Cardiac septum (tissue), 1 donor: ENCODE measurements at places on chromosomes 11 and 22. TPM values are rescaled to one million over a fixed set of nuclear protein-coding genes. Genes with fewer than 3 reads are reported as not detected.

Gene TIGD3
- total RNA-seq, result not detected

Gene OR56B4
- total RNA-seq, result not detected

Gene TUB
- 12.2 TPM for total RNA-seq

Gene BACE1
- total RNA-seq, result 15.7 TPM

Gene DAGLA
- total RNA-seq, result 3.3 TPM

Gene ADAMTS8
- 3.9 TPM for total RNA-seq

Gene SCO2
- total RNA-seq, result 2.4 TPM

Gene TTC12
- total RNA-seq, result 12.0 TPM

Gene APOBEC3H
- not detected for total RNA-seq

Gene KRTAP5-2
- total RNA-seq, result not detected

Gene FADS2
- total RNA-seq, result 25.8 TPM

Gene BARX2
- not detected for total RNA-seq

Gene DRD2
- not detected for total RNA-seq

Gene PAK1
- total RNA-seq, result 16.5 TPM

Gene B3GAT1
- 0.27 TPM for total RNA-seq

Gene OSM
- total RNA-seq, result 0.32 TPM

Gene UBXN1
- 62.9 TPM for total RNA-seq

Gene MAJIN
- not detected for total RNA-seq

Gene EMID1
- 1.3 TPM for total RNA-seq

Gene SCUBE2
- total RNA-seq, result 3.9 TPM

Gene SMTNL1
- total RNA-seq, result not detected

Gene MFRP
- total RNA-seq, result not detected

Gene SYT9
- 0.92 TPM for total RNA-seq

Gene IGSF22
- total RNA-seq, result 1.1 TPM

Gene TOMM22
- total RNA-seq, result 55.7 TPM

Gene C11orf87
- total RNA-seq, result 0.03 TPM

Gene SPDYC
- total RNA-seq, result not detected

Gene SMPD1
- 57.8 TPM for total RNA-seq

Gene CCDC87
- total RNA-seq, result 0.43 TPM

Gene GSTT2B
- 21.1 TPM for total RNA-seq

Gene CRYAB
- total RNA-seq, result 8,606 TPM

Gene DRD4
- total RNA-seq, result 0.81 TPM

Gene YAP1
- total RNA-seq, result 74.9 TPM

Gene DGAT2
- total RNA-seq, result 10.3 TPM

Gene PARVA
- total RNA-seq, result 70.5 TPM

Gene CRYBB2
- not detected for total RNA-seq

Gene NAA40
- total RNA-seq, result 19.2 TPM

Gene DEFB108B
- not detected for total RNA-seq

Gene CNGA4
- not detected for total RNA-seq
